ENCODE measurements at places on chromosomes 5 and 9. TPM values are rescaled to one million over a fixed set of nuclear protein-coding genes. Genes with fewer than 3 reads are reported as not detected.

DNA sequence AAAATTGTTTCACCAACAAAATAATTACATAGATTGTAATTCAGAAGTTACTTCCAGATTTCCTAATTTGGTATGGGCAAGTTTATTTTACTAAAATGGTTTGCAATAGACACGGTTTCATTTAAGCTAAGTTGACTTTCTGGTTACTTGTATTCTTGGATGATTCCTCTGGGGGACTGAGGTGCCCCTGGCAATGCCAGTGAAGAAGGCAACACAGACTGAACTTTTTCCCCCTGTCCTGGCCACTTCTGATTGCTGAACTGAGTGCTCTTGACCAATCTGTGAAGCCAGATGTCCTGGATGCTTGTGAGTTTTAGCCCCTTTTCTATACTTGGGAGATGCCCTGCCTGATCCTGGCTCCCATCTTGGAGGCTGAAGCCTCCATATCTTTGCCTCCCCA, 66.3 kb upstream of the FANCC start:
- DNase-seq, result no peak

The CDC20B gene
- polyA plus RNA-seq, result not detected

- no peak for DNase-seq
These were observed 14.3 kb downstream of the SNX30 start for GRCh38 chr9:112764837-112765236.

The CAMLG gene
- 42.2 TPM for polyA plus RNA-seq

DNA sequence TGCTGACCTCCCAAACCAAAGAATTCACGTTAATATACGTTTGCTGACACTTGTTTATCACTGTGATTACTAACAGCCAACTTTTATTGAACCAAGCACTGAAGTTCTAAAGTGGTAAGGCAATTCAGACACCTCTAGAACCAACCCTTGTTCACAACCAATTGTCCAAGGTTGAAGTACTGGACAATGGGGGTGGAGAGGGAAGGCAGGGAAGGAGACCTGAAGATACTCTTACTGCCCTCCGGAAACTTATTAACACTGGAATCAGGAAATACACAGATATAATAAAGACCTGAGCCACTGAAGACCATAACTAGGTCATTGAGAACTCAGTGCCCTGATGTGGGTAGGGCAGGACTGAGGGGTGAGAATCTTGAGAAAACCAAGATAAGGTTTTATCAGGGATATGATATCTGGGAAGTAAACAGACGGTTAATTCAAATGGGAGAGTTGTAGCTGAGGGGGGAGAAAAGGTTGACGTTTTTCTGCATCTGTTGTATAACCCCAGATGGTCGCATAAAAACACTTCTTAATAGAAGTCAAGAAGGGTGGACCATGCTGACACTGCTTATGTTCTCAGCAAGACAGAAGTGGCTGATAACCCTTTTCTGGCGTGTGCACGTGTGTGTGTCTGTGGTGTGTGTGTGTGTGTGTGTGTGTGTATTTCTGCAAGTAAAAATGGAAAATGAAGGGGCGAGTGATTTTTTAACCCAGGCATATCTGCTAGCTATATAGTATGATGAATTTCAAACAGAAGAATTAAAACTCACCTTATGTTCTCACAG, 125.9 kb downstream of the LHFPL2 start:
- no peak for DNase-seq

GRCh38 chr5:23014825-23015224, 161.7 kb upstream of the CDH12 start:
- DNase-seq, result no peak

DNA sequence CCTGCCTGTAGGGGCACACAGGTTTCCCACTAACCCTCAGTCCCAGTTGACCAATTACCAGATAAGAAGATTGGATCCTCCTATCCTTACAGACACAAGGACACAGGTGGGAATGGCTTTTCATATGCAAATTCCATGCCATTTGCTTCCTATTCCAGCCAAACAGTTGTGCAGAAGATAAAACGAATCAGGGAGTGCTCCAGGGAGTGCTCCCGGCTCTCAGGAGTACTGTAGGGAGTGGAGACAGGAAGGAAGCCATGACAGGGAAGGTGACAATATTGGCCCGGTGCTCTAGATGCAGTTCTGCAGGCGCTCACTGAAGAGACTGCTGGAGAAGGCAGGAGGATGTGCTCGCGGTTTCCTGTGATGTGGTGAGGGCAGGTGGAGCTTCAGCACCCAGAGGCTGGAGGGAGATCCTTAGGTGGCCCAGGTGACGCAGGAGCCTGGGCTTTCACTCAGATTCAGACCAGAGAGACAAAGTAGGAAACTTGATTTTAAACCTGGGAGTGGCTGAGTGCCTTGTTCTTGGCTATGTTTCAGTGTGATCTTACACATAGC, 260.0 kb downstream of the AUH start:
- DNase-seq, result peak; percentile 77

The MPDZ gene
- polyA plus RNA-seq, result not detected

GRCh38 chr5:149170299-149170698, 29.0 kb downstream of the ABLIM3 start:
- DNase-seq, result no peak

DNA sequence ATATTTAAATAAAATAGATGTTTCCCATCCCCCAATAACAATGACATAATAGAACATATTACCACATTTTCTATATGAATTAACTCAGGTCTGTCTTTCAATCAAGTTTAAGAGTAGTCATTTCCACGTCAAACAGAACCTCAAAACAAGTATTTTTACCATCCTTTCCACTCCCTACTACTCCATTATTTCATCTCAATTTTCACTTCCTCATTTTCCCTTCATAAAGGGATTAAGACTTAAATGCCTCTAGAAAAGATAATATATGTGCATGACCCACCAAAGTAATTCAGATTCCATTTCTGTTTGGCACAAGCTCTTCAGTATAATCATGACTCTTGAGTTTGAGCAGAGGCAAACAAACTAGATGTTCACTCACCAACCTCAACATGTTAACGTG, 40.4 kb downstream of the ELOVL7 start:
- no peak for DNase-seq
